Smooth muscle cell of the brain vasculature (primary cell): ENCODE measurements at places on chromosomes 1 and 21.

DNA sequence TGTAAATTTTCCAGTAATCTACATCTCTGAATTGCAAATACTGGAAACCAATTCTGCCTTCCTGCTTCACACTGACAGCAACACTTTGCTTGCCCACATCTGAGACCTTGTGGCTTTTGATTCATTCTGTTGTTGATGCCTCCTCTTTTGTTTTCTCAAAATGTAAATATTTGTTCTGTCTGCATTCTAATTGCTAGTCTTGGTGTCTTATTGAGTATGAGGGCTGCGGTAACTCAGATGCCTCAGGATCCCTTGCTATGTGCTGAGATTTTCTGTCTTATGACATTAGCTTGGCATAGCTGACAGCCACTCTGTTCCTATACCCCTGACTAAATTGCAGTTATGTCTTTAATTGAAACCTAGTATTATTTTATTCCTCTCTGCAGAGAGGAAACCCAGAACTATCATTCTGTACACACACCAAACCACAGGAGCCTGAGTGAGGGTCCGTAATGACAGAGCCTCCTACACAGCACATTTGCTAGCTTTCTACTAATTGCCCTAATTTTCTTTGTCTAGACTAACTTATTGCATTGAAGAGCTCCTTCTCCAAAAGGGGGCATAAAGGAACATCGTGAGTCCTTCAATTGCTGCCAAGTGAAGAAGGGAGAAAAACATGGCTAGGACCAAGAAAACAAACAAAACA, 72.1 kb downstream of the GREM2 start:
- DNase-seq, result no peak

- no peak for DNase-seq
These were observed 31.2 kb downstream of the VANGL2 start for GRCh38 chr1:160431571-160431970.

DNA sequence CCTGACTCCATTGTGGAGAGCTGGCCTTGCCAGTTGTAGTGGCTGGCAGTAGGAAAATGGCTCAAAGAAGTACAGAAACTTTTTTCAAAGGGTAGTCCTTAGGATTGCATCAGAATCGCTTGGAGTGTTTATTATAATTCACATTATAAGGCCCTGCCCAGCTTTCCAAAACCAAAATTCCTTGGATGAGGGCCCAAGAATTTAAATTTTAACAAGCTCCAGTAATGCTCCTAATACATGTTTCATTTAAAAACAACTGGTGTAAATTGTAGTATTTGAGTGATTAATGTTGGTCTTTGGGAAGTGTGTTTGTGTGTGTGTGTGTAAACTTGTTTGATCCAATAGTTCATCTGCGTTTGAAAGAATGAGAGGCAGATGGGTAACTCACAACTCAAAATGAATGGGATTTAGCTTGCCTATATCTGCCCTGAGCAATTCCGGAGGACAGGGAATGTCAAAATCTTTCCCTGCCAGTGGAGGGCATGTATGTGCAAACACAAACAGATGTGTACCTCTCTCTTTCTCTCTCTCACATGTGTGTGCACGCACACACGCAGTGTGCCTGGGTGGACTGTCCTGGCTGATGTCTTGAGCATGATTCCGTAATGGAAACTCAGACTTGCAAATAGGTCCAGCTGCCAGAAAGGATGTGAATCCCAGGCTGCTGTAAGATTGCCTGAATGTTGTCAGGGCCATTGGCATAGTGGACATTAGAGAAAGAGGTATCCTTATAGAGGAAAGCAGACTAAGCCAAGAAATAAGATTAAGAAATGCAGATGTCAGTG, 293.1 kb downstream of the LMX1A start:
- DNase-seq, result no peak

- DNase-seq, result no peak
These were observed 224.9 kb upstream of the COA6 start for GRCh38 chr1:234148350-234148749.

DNA sequence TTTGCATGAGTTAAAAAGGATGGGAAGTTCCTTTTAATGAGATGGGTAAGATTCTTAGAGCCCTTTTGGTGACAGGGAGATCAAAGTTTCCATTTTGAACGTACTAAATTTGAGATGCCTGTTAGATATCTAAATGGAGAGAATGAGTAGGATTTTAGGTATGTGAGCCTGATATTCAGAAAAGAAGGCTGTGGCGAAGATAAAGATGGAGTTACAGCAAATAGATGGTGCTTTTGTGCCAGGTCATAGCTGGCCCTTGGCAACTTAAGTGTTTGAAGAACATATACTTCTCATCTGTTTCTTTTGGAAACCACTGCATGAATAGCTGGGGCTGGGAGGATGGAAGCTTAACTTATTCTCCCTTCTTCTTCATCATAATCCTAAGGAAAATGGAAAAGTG, 282.5 kb downstream of the PTBP2 start:
- no peak for DNase-seq

- peak; percentile 62 for DNase-seq
These were observed 508.8 kb downstream of the PLPP3 start for GRCh38 chr1:56070601-56071000.

DNA sequence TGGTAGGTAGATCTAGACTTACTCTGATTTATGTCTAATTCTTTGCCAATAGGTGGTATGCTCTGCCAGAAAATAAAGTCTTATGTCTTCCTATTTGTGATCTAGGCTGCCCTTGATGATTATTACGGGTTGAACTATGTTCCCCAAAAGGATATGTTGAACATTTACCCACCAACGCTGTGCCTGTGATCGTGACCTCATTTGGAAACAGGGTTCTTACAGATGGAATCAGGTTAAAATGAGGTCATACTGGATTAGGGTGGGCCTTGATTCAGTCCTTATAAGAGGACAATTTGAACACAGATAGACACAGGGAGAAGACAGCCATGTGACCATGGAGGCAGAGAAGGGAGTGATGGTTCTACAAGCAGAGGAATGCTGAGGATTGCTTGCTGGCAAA, 95.1 kb upstream of the BCAR3 start:
- no peak for DNase-seq

GRCh38 chr1:17065666-17066065, 11.8 kb upstream of the SDHB start:
- no peak for DNase-seq

DNA sequence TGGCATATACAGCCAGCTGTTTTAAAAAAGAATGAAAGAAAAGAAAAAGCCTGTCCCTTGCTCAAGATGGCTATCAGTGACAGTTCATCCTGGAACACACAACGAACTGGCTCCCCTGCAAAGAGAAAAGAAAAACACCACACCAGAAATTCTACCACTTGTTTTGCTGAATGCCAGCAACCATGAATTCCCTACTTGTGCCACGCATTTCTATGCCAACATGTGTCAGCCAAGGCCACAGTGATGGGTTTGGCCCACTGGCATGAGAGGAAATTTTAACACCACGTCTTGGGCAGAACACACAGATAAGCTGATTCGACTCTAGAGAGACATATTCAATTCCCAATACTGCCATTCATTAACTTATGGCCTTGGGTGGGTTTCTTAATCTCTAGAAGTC, 64.0 kb downstream of the CAPZB start:
- DNase-seq, result no peak

- DNase-seq, result no peak
These were observed 8.4 kb downstream of the DFFB start for GRCh38 chr1:3865606-3866160.

GRCh38 chr1:116474921-116475849, 95.6 kb downstream of the CD58 start:
- DNase-seq, result no peak

- no peak for DNase-seq
These were observed 15.5 kb upstream of the SERINC2 start for GRCh38 chr1:31397360-31398095.

DNA sequence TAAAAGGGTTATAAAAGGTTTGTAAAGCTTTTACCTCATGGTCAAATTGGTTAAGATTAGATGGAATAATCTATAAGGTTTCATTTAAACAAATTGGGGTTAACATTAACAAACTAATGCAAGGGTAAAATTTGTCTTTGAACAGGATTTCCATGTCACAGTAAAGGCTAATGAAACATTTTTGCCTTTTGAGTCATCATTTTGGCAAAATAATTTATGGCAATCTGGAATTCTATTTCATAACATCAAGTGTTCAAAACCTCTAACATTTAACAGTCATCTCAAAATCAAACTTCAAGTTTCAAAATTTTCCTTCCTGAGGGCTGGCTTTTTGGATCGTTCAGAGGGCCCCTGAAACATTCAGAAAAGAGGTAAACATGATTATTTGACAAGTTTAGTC, 6.6 kb upstream of the CD46 start:
- DNase-seq, result no peak

GRCh38 chr1:175384546-175384945, 192.0 kb upstream of the KIAA0040 start:
- no peak for DNase-seq

DNA sequence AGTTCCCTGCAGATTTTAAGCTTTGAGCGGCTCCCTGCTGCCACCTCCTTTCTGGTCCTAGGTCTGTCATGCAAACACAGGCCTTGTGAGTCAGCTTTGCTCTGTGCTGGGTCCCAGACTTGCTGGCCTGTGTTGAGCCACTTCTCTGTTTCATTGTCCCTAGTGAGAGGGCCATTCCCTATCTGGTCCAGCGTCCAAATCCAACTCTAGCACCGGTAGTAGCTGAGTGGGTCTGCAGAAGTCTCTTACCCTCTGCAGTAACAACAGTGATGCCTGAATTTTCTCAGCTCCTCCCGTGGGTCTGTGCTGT, 5.8 kb downstream of the TTC22 start:
- no peak for DNase-seq

- DNase-seq, result no peak
These were observed 67.6 kb downstream of the RGS13 start for GRCh38 chr1:192703283-192704206.

DNA sequence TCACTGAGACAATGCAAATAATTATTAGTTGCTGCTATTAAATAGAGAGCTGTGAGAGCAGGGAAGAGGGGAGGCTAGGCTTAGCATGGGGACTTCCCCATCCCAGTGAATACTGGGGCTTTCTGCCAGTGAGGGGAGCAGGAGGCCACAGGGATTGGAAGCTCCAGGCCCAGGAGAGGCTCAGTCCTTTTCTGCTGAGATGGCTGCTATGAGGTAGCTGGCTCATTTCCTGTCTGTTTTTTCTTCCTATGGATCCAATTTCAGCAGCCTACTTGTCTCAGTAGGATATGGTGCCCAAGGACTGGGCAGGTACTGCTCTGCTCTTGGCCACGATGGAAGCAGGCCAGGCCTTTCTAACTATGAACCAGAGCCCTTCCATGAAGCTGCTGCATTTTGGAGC, 10.0 kb downstream of the STMN1 start:
- no peak for DNase-seq

GRCh38 chr1:67804710-67805109, 28.6 kb downstream of the GNG12 start:
- no peak for DNase-seq

GRCh38 chr1:89087241-89087640, 22.2 kb upstream of the GBP1 start:
- no peak for DNase-seq

DNA sequence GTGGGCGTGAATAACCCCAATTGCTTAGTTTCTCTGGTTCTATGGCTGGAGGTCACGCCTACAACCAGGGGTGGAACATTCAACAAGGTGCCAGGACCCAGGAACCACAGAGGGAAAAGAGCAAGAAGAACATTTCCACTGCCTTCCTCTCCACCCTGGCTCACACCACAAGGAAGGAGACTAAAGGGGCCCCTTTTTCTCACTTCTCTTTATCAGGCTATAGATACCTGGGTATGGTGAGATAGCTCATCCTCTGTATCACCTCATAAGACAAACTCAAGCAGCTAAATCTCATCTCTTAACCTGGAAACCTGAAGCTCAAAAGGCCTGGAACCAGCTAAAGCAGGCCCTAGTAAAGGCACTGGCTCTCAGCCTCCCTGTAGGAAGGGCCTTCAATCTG, 438.8 kb upstream of the OLFM3 start:
- no peak for DNase-seq

- DNase-seq, result no peak
These were observed 470.3 kb downstream of the PTPRC start for GRCh38 chr1:199109160-199109559.

- no peak for DNase-seq
These were observed 151.6 kb downstream of the AJAP1 start for GRCh38 chr1:4805987-4806386.

DNA sequence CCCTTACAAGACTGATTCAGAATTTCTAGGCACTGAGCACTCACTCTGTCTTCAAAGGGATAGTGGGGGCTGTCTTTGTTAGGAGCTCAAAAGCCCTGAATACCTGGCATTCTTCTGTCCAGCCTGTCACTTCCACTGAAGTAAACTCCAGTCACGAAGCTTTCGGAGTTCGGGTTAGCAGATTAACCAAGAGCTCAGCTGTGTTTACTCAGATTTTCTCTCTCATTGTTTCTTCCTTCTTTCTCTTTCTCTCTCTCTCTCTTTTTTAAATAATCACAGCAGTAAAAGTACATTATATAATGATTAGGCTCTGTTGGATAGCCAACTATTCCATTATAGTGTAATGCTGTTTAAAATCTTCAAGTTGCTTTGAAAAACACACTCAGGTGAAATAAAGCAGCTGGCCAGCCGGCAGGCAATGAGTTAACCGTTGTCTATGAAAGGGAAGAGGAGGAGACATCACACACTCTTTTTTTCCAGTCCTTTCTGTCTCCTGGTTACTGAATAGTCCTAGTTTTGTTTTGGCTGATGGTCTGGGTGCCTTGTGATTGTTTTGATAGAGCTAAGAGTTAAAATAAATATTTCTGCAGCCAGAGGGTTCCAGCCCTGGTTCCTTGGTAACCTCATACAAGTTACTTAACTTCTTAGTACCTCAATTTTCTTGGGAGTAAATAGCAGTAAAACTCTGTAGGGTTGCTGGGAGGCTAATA, 89.8 kb downstream of the ADSS2 start:
- peak; percentile 77 for DNase-seq

DNA sequence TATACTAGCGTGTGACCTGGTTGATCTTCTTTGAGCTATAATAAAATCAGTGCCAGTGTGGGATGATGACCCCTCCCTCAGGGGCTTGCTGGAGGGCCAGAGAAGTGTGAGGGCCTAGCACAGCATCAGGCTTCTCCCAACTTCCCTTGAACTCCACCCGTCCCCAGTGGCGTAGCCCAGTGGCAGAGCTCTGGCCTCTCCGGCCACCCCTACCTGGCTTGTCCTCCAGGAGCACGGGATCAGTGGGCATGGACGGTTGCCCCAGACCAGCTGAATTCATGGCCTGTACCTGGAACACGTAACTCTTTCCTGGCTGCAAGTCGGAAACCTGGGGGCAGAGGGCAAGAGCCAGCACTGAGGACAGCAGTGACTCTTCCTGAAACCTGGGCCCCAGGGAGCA, 36.0 kb downstream of the MYOM3 start:
- no peak for DNase-seq

GRCh38 chr1:60227601-60228000, 154.0 kb upstream of the C1orf87 start:
- DNase-seq, result no peak

- no peak for DNase-seq
These were observed 56.7 kb upstream of the ATP1A1 start for GRCh38 chr1:116316373-116316772.

GRCh38 chr1:235017191-235017590, 111.4 kb downstream of the TOMM20 start:
- no peak for DNase-seq

- no peak for DNase-seq
These were observed 610.2 kb upstream of the CHRM3 start for GRCh38 chr1:238776126-238776525.

GRCh38 chr1:209353053-209353452, 230.5 kb upstream of the CAMK1G start:
- no peak for DNase-seq
